NCI-H1092 (cell line): ENCODE measurements at places on chromosomes 7 and 10.

GRCh38 chr10:92965314-92965713 lies 95.3 kb upstream of the CYP26C1 start:
- peak; percentile 17 for DNase-seq

- no peak for DNase-seq
These were observed 52.2 kb upstream of the SEC61G start for GRCh38 chr7:54811041-54811845.

DNA sequence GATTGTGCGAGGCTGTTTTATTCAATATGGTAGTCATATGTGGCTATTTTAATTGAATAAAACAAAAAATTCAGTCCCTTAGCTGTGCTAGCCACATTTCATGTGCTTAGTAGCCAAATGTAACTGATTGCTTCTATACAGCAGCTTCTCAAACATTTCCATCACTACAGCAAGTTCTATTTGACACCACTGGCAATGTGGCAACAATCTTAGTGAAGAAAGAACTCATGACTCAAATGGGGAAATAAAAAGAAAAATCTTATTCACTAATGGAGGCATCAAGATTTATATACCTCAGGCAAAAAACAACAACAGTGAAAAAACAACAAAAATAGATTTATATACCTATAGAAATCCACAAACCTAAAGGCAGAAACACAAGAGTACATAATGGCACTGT lies 17.9 kb downstream of the SEM1 start:
- no peak for DNase-seq

- DNase-seq = no peak
These were observed 110.7 kb downstream of the RALA start for GRCh38 chr7:39733881-39734632.

DNA sequence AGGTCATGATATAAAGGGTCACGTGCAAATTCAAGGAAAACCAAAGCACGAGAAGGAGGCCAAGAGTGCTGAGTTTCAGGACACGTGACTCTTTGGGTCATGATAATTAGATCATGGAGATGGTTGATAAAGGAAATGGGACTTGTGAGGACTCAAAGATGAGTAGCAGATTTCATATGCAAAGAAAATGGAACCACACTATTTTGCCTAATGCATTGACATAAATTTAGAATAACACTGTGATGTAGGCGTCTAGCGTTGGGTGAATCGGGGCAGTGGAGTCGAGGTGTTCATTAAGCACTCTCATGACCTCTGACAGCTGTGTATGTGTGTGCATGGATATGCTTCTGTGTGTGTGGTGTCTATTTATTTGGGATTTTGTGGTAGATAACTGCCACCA lies 1025.6 kb upstream of the LRRTM3 start:
- no peak for DNase-seq

GRCh38 chr7:130181263-130181605 lies 24.0 kb downstream of the TMEM209 start:
- DNase-seq = no peak

DNA sequence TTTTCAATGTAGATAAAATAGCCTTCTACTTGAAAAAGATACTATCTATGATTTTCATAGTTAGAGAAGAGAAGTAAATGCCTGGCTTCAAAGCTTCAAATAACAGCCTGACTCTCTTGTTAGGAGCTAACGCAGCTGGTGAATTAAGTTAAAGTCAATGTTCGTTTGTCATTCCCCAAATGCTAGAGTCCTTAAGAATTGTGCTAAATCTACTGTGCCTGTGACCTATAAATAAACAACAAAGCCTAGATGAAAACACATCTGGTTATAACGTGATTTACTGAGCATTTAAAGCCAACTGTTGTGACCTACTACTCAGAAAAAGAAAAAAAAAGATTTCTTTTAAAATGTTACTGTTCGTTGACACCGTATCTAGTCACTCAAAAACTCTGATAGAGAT lies 134.7 kb downstream of the POLR1F start:
- no peak for DNase-seq

- DNase-seq = no peak
These were observed 29.4 kb upstream of the SLF2 start for GRCh38 chr10:100883312-100883821.

DNA sequence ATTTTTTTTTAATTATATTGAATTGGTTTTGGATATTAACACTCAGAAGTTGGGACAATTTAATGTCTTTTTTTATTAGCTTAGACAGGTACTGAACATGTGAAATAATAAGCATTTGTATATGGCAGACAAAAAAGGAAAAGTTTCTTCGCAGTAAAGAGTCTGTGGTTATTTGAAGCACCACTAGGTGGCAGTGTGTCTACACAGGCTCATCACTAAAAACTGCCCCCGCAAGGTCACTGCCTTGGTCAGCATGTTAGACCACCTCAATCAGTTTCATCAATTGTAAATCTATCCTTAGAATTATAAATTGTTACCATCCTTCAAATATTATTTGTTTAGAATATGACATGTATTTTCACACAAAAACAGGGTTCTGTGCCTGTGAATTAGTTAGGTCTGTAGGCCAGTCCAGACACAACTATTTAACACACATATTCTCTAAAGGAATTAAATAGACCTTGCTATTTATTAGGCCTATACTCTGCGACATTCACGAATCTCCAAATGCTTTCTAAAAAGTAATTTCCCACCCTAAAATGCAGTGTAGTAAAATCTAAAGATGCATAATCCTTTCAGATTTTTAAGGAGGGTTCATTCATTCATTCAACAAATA lies 17.0 kb downstream of the PNLIPRP3 start:
- no peak for DNase-seq

GRCh38 chr7:126657599-126658358 lies 595.0 kb downstream of the GRM8 start:
- no peak for DNase-seq

- DNase-seq = no peak
These were observed 253.1 kb downstream of the FZD1 start for GRCh38 chr7:91517201-91517785.

GRCh38 chr10:75165684-75166622 lies 44.6 kb upstream of the VDAC2 start:
- no peak for DNase-seq

DNA sequence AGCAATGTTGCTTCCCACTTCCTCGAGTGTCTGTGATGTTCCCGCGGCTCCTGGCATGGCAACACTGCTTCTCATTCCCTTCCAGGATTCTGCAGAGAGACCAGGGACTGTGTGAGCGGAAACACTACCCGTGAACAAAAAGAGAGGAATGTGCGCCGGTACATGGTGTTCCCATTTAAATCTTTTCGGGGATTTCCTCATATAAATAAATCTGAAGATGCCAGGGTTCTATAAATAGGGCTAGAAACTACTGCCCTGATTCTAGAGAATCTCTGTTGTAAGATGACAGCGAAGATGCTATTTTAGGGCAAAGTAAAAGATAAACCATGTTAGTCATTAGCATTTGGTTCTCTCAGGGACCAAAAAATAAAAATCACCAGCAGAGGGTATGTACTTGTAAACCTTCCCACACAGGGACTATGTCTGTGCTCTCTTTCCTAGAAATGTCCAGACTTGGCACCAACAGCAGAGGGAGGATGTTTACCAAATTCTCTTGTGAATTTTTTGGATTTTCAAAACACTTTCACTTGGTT lies 92.2 kb upstream of the DDC start:
- DNase-seq = no peak

DNA sequence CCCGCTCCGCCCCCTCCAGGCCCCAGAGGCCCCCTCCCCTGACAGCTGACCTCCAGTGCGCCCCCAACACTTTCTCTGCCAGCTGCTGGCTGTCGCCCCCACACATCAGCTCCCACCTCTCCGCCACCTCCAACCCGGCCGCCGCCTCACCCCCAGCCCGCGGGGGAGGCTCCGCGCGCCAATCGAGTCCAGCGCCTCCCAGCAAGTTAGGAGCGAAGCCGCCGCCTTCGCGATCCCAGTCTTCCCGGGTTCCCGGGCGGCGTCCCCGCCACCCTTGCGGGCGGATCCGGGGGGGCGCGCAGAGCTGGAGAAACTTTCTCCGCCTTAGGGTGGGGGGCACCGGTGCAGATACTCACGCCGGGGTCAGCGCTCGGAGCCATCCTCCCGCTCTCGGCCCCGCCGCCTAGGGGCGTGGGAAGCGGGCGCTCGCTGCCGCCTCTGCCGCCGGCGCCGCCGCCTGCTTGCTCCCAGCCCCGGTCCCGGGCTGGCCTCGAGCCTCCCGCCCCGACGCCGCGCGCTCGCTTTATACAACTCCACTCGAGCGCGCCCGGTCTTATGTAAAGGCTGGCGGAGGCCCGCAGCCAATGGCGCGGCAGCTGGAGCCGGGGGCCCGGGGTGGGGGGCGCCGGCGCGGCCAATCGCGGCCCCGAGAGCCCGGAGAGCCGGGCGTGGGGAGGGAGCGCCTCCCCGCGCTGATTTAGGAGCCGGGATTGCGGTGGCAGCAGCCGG lies at the start of gene CRTAC1:
CRTAC1 (minus strand) TSS at position 529 of the 729 bp plus-strand sequence; CDS start at position 380, 149 bp downstream.
- peak; percentile 75 for DNase-seq

DNA sequence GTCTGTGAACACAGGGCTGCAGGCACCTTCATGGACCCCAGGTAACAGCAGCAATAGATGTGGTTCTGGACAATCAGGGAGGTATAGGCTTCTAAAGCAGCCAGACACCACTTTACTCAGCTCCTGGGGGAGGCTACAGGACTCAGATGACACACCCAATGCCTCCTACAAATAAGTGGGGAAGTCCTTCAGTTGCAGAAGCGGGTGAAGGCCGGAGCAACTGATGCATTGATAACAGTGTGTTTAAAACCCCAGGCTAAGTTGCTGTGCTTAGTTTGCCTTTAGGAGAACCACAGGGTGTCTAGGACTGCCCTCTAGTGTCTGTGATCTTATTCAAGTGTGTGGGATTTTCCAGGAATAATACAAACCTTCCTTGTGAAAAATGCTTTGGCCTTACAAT lies 5.9 kb upstream of the ITGA8 start:
- DNase-seq = no peak

GRCh38 chr10:5464546-5464945 lies 34.8 kb downstream of the CALML5 start:
- DNase-seq = no peak

- peak; percentile 64 for DNase-seq
These were observed 397.9 kb downstream of the TNS3 start for GRCh38 chr7:47183862-47184590.

- DNase-seq = no peak
These were observed 381.8 kb upstream of the FZD8 start for GRCh38 chr10:36023939-36024338.

- DNase-seq = no peak
These were observed 102.4 kb upstream of the VWC2 start for GRCh38 chr7:49670991-49671390.

- peak; percentile 17 for DNase-seq
These were observed 509 bp downstream of the AHR start for GRCh38 chr7:17298840-17299482.

DNA sequence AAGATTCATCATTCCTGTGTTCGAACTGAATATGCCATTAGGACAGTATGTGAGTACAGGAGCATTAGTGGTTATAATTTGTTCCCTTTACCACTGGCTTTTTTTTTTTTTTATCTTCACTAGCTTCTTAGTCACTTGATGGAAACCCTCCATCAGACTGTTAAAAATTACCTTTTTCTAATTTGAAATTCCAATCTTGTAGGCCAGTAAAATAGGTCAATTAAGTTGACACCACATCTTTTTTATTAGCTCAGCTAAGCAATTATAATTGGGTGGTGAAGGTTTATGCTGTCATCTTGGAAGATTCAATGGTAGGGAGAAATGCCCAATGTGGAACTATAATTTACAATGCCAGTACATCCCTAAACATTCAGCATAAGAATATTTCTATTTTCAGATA lies 6.1 kb downstream of the NRCAM start:
- no peak for DNase-seq

GRCh38 chr7:91212582-91212981 lies 51.7 kb upstream of the FZD1 start:
- DNase-seq = no peak

GRCh38 chr10:84407388-84408049 lies 79.1 kb downstream of the CCSER2 start:
- DNase-seq = no peak

- no peak for DNase-seq
These were observed 608 bp downstream of the ACHE start for GRCh38 chr7:100894860-100895700.

DNA sequence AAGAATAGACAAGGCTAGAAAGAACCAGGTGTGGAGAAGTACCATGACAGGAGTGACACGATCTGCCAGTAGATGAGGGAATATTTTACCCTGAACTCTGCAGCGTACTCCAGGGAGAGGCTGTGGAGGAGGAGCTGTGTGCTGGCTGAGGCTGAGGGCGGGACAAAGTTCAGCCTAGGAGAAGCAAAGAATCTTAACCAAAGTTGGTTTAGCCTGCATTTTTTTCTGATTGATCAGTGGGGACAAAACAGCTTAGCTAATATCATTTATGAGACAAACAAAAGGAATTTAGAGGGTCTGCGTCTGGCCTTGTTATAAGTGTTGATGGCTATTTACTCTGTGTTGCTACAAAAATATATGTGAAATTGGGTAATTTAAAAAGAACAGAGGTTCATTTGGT lies 5.2 kb upstream of the NPSR1 start:
- DNase-seq = no peak

- DNase-seq = no peak
These were observed 6.6 kb upstream of the ABCC2 start for GRCh38 chr10:99775850-99776249.

DNA sequence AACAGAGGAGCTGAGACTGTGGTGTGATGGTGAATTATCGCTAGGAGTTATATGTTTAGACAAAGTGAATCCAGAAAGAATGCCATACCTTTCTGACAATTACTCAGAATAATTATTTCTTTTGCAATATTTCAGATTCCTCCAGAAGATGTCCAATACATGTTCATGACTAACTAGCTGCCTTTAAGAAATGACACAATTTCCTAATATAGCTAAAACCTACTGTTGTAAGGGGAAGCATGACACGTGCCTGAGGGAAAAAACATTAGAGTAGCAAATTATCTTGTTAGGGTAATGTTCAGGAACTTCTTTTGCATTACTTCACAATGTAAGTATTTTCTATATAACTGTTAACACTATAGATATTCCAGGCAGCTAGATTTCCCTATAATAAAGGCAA lies 150.3 kb downstream of the COL28A1 start:
- no peak for DNase-seq

GRCh38 chr7:50227726-50228125 lies 76.8 kb upstream of the IKZF1 start:
- DNase-seq = no peak
